ENCODE measurements at places on chromosomes 5 and 9.
A peak's percentile ranks its signal among the peaks of the same experiment; 100 is the strongest.

GRCh38 chr9:137352511-137353222, 50.6 kb upstream of the NRARP start:
- no peak for DNase-seq

DNA sequence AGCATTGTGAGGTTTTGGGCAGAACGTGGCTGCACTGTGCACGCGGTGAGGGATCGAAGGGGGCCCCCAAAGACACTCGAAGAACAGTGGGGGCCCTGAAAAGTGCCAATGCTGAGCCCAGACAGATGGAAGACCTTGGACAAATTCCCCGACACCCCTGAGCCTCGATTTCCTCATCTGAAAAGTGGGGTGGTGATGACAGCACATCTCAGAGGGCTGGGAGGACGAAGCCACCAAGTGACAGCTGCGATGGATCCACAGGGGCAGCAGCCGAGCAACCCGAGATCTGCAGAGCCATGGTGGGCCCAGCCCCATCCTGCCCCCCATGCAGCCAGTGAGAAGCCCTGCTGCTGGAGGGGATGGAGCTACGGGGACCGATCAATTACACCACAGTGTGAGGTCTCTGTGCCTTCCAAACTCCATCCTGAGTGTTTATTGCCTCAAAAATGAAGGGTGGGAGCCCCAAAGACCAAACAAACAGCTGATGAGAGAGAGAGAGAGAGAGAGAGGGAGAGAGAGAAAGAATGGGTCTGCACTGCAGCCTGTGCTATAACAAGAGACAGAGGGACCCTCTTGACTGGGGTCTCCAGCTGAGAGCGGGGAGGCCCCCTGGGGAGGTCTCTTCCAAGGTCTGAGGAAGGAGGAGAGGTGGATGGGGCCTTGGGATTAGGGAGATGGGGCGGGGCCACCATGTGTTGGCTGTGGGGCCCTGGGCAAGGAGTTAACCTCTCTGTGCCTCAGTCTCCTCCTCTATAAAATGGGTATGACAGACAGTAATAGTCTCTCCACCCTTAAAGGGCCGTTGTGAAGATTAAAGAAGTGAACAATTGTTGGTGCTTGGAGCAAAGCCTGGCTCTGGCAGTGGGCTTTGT, 134.4 kb upstream of the IER5L start:
- no peak for DNase-seq

- DNase-seq: peak; percentile 59
These were observed 157.2 kb upstream of the ISL1 start for GRCh38 chr5:51225789-51226742.

DNA sequence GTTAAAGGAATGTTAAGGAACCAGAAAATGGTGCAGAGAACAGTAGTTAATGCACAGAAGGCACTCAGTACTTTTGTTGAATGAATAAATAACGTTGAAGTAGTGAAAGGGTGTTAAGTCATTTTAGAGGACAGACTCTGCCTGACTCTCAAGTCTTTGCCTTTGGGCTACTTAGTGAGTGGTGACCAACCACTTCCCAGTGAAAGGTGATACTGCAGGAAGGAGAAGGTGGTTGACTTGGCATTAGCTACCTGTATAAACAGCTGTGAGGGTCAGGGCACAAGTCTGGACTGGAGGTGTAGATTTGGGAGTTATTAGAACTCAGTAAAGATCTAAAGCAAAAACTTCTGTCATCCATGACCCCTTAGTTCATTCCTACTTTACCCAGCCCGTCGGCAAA, 4.9 kb upstream of the SHB start:
- no peak for DNase-seq

- DNase-seq: no peak
These were observed 38.5 kb downstream of the APBA1 start for GRCh38 chr9:69633716-69634115.

DNA sequence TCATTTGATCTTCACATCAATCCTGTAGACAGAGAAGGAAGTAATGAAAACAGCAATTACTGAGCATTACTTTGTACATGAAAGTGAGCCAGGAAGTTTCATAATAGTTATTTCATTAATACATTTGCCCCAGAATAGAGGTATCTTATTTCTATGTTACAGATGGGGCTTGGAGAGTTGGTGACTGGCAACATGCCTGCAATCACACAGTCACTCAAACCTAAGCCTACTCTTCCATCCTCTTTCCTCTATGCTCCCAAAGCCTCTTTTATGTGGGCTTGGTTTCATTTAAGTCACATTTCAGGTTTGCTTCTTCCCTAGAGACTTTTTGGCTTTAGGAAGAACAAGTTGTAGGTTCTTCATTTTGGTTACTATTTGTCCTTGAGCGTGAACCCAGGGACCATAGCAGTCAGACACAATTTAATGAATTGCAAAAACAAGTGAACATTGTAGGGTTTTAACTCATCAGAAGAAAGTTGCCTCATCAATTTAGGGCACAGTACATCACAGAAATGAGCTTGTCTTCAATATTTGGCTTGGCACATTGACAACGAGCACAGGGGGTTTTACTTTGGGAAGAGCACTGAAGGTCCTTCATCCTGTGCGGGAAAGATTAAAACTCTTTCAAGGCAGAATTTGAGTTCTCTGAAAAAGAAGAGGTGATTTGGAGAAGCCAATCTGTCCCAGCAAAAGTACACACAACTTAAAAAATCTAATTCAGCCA, 381.1 kb downstream of the TMEM38B start:
- no peak for DNase-seq

DNA sequence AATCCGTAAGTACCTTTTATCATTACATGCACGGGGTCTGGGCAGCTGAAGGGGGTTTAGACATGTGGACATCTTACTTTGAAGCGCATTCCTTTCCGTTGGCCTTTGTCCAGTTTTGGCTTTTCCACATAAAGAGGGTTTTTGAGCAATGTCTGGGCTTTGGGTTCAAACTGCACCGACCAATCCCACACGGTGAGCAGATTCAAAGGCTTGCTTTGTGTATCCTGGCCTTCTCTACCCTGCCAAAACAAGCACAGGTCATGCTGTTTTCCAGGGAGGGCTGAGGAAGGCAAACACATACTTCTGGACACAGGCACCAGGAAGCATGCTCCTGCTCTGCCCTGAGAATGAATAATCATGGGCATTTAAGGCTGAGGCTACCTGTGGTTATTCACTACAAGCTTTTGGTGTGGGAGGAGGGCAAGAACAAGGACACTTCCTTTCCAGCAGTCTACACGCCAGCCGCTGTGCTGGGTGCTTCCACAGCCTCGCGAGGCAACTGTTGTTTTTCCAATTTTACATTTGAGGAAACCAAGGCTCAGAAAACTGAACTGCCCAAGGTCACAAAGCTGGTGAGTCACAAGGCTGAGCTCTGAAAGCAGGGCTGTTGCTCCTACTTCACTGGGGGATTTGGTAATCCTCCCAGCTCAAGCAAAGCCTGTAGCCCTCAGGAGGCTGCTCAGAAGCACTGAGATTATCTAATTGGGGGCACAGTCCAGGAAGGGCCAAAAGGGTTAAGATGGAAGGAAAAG, 59.8 kb upstream of the GOLPH3 start:
- no peak for DNase-seq

- DNase-seq: no peak
These were observed 9.3 kb downstream of the NIPBL start for GRCh38 chr5:36885566-36886485.

DNA sequence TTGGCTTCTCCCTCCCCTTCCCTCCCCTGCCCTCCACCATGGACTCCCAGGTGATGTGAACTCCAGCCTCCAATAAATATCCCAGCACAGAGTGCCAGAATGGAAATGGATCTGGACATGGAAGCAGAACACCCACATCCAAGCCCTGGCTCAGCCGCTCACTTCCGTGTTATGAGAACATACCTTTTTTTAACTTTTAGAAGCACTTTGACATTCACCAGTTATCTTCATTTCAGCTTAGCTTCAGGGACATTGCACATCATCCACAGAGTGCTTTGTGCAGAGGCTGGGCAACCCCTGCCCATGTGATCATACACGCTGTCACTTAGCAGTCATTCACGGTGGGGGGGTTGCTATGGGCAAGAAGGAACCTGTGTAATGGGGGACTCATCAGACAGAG, 9.1 kb downstream of the AFAP1L1 start:
- no peak for DNase-seq

DNA sequence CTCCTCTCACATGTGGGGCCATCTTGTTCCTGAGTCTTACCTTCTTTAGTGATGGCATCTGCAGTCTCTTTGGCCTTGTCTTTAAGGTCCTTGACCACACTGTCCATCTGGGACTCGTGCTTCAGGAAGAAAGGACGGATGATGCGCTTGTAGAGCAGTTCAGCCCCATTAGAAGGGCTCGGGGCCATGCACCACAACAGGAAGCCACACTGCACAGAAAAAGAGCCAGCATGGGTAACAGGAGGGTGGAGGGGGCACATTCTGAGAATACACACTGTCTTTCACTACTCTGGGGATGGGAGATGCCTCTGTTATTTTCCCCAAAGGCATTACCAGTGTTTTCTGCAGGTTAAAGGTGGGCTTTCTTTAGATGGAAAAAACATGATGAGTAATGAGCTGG, 25.9 kb downstream of the SRP19 start:
- no peak for DNase-seq

- DNase-seq: no peak
These were observed 143.3 kb downstream of the FGF10 start for GRCh38 chr5:44245935-44246334.

GRCh38 chr5:65923339-65923738, 3.0 kb upstream of the ERBIN start:
- DNase-seq: no peak

- no peak for DNase-seq
These were observed 6.2 kb downstream of the MTRR start for GRCh38 chr5:7875151-7875550.

- no peak for DNase-seq
These were observed 35.1 kb upstream of the ADAMTS19 start for GRCh38 chr5:129425031-129425430.

DNA sequence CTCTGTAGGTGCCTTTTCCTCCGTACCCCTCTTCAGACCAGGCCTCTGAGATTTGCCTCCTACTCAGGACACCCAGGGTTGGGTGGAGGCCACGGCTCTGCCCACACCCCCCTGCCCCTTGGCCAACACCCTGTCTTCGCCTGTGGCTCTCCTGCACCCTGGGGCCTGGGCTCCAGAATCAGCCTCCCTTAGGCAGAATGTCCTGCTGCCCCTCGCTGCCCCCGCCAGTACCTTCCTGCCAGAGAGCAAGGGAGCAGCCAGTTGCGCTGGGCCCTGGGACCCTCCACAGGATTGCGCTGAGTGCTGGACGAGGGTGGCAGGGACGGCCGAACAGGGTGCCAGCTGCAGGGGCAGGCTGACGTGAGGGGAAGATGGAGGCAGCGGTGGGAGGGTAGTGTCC, 53.5 kb downstream of the COL5A1 start:
- no peak for DNase-seq

- no peak for DNase-seq
These were observed 180.0 kb upstream of the DMAC1 start for GRCh38 chr9:7979611-7980010.

- no peak for DNase-seq
These were observed 82.6 kb upstream of the SMIM32 start for GRCh38 chr5:136275601-136276000.

DNA sequence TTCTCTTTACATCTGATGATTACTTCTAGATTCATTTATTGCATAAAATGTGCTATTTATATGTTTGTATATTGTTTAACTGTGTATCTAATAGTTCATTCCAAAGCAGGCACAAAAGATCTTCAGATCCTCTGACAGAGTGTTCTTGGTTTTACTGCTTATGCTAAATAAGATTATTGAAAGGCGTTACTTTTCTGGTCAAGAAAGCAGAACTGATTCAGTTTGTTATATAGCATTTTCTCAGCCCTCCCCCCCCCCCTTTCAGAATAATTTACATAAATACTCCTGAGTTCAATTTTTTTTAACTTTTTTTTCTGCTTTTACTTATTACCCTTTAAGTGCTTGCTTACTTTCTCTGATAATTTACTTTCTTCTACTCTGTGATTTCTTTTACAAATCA, 15.4 kb downstream of the CDC42SE2 start:
- DNase-seq: no peak

GRCh38 chr9:81981883-81982282, 6.7 kb upstream of the SPATA31D1 start:
- no peak for DNase-seq

GRCh38 chr9:19788152-19788551, 685 bp downstream of the SLC24A2 start:
- peak; percentile 56 for DNase-seq

DNA sequence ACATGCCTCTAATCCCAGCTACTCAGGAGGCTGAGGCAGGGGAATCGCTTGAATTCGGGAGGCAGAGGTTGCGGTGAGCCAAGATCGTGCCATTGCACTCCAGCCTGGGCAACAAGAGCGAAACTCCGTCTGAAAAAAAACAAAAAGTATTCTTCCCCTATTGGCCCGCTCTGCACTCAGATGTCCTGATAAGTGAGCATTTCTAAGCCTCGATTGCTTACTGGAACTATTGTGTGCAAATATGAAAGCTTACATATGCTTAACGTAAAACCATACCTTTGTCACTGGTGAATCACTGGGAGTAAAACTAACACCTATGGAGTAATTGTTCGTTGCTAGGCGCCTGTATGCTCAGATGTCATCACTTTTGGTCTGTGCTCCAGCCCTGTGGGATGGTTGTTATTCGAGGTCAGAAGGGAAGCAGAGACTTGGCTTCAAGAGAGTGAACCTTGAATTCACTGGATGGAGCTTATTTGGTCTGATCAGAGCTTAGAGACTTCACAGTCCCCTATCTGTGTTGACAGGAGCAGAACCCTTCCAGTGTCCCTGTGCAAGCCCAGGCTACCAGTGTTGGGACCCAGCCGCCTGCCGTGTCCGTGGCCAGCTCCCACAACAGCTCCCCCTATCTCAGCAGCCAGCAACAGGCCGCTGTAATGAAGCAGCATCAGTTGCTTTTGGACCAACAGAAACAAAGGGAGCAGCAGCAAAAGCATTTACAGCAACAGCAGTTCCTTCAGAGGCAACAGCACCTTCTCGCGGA, 25.3 kb upstream of the LTC4S start:
- no peak for DNase-seq

DNA sequence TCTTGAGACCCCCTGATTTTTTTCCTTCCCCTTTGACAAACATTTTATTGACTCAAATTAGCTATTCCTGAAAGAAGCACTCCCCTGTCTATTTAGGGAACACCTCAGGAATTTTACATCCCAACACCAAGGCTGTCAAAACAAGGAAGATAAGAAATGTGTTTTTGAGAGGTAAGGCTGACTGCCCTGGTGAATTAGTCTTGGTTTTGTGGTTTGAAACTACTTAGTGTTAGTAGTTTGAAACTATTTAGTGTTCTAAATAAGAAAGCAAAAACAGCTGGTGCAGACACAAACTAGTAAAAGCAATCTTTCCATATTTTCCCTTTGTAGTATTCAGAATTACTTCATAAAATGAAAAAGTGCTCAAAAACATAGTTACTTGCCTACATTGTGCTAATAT, 120.7 kb downstream of the PCSK1 start:
- no peak for DNase-seq

GRCh38 chr5:2634399-2635176, 116.9 kb downstream of the IRX2 start:
- no peak for DNase-seq

GRCh38 chr9:7861086-7861485, 61.5 kb upstream of the DMAC1 start:
- no peak for DNase-seq

- no peak for DNase-seq
These were observed 174.7 kb upstream of the FBXL17 start for GRCh38 chr5:108556441-108557145.
